ENCODE measurements at places on chromosomes 3 and 15.

DNA sequence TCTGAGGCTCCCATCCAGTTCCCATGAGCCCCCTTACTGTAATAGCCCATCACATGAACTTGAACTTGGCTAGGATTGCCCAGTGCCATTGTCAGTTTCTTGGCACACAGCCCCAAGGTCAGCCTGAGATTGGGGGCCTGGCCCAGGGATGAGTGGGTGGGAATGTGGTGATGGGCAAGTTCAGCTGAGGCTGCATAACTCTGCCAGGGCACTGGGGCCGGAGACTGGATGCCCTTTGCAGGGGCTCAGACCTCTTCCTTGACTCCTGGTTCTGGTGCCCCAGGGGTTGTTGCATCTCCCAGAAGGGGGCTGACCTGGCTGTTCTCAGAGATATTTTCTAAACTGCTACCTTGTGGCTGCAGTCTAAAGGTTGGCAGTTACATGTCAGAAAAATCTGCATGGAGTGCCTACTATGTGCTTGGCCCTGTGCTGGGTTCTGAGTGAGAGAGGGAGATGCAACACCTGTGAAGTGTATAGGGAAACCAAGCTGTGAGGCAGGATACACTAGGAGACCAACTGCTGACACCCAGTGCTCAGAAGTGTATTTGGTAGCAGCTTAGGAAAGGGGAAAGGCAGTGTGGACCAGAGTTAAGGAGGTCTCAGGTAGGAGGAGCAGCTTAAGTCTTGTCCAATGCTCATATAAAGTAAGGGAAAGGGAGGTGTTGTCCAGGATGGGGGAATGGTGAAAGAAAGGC, 74.8 kb upstream of the PRR23C start:
- DNase-seq, result no peak

DNA sequence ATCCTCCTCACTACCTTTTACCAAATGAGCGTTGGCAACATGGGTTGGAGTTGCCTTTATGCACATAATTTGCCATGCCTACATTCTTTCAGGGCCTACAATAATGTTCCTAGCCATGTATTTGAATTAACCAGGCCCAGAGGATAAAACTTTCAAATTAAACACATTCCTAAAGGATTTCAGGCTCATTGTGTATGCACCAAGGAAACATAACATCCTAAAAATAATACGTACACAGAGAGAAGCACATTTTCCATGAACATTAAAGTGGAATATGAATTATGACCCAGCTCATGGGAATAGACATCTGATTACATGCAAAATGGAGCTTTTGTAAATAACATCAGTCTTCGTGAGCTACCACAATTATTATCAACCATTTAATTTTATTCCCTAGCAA, 203.3 kb downstream of the RORA start:
- DNase-seq, result no peak

DNA sequence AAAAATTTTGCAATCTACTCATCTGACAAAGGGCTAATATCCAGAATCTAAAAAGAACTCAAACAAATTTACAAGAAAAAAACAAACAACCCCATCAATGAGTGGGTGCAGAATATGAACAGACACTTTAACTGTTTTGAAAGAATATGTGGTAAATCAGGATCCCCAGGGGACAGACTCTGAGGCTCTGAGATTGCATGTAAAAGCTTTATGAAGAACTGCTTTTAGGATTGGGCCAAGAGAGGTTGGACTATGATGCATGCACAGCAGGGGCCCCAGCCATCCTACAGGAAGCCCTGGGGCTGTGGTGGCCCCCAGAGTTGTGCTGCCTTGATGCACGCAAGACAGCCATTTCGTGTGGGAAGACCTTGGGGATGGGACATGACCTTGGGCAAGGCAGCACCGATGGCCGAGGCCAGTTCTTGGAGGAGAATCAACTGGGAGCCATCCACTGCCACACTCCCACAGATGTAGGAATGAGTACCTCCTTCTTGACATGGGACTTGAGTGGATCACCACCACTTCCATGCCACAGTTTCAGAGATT, 298.1 kb upstream of the THBS1 start:
- no peak for DNase-seq

GRCh38 chr3:113213896-113214587, 2.7 kb downstream of the BOC start:
- DNase-seq, result no peak

DNA sequence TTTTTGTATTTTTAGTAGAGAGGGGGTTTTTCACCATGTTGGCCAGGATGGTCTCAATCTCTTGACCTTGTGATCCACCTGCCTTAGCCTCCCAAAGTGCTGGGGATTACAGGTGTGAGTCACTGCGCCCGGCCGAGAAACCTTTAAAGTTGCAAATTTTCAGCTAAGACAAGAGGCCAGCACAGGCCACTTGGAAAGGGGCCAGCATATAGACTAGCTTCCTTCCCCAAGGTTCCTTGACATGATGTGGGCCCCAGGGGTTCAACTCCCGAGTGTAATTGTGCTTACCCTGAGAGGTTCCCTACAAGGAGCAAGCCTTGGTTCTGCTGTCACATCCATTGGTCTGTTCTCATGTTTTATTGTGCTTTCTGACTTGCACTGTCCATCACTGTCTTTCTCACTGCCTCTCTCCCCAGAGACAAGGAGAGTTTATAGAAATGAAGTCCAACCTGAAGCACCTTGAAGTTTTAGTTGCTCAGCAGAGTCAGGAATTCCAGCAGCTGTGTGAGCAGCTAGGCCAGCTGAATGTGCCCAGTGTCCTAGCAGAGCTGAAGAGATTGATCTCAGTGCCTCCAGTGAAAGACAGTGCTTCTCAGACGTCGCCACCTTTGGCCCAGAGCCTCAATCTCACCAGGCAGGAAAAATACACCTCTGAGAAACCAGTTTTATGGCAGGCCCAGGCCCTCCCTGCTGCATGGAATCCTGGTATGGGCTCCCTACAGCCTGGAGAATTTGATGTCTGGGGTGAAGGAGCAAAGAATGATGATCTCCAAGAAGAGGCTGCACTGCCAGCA, 21.1 kb downstream of the C3orf62 start:
- DNase-seq, result no peak
